ENCODE measurements at places on chromosomes 16 and 17. TPM values are rescaled to one million over a fixed set of nuclear protein-coding genes. Genes with fewer than 3 reads are reported as not detected.

CHTF18 gene
- total RNA-seq, result 42.1 TPM

SF3B3 gene
- total RNA-seq, result 291 TPM

SLC5A11 gene
- total RNA-seq, result 0.19 TPM

P2RX5 gene
- total RNA-seq, result 16.0 TPM

KRTAP2-3 gene
- not detected for total RNA-seq

QPRT gene
- 1.1 TPM for total RNA-seq

GNPTG gene
- total RNA-seq, result 61.5 TPM

CCL17 gene
- total RNA-seq, result not detected

SHBG gene
- not detected for total RNA-seq

TPSD1 gene
- total RNA-seq, result not detected

RHBDF1 gene
- total RNA-seq, result not detected

ZDHHC1 gene
- not detected for total RNA-seq

All from CD4-positive, alpha-beta memory T cell (primary cell).